Tongue (tissue), 3 donors: ENCODE measurements at places on chromosomes 5 and 9. TPM values are rescaled to one million over a fixed set of nuclear protein-coding genes. Genes with fewer than 3 reads are reported as not detected.

Gene BRINP1
- total RNA-seq: 0.31 TPM

- DNase-seq: no peak
Observed at GRCh38 chr9:131971482-131972074, 108.1 kb downstream of the MED27 start.

DNA sequence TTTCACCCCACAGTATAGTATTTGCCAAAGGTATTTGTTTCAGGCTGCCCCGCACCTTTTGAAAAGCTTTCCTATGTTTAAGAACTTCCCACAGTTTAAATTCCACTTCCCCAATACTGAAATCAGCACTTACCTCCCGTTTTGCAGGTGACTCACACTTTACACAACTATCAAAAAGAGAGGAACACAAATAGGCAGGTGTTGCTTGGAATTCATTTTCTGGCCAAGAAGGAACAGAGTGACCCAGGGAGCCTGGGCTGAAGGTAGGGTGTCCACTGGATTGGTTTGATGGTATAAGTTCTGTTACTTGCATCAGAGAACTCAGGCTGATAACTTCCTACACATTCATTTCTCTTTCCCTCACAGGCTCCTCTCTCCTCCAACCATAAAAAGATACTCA lies 60.1 kb upstream of the SLC30A5 start:
- DNase-seq: no peak

GRCh38 chr9:1048231-1048619 lies 1.9 kb upstream of the DMRT2 start:
- DNase-seq: no peak

Gene PCDHB12
- 4.8 TPM for total RNA-seq

DNA sequence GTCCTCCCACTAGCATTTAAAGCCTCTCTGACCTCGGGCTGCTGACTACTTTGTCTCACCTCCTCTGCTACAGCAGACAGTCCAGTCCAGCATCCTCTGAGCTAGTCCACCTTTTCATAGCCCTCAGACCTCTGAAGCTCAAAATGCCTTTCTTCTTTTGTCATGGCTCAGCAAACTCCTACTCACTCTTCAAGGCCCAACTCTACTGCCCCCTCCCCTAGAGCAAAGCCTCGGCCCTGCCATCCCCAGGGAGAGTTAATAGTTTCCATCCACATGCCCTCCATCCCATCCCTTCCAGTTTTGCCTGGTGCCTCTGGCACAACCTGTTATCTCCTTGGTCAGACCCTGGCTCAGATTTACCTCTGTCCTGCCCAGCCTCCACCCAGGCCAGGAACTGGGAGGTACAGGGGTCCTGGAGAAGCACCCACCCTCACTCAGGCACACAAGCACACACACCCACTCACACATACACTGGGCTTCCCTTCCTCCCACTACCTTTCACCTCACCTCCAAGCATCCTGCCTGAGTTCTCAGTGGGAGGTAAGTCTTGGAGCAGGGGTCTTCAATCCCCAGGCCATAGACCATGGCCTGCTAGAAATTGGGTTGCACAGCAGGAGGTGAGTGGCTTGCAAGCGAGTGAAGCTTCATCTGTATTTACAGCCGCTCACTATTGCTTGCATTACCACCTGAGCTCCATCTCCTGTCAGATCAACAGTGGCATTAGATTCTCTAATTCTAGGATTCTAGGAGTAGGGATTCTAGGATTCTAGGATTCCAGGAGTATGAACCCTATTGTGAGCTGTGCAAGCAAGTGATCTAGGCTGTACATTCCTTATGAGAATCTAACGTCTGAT lies 18.1 kb downstream of the PDLIM4 start:
- DNase-seq: no peak

GRCh38 chr5:17346811-17347210 lies 129.4 kb downstream of the BASP1 start:
- DNase-seq: no peak

GRCh38 chr9:82406456-82407085 lies 418.0 kb downstream of the SPATA31D1 start:
- DNase-seq: no peak

Gene OMD
- total RNA-seq: 18.0 TPM

DNA sequence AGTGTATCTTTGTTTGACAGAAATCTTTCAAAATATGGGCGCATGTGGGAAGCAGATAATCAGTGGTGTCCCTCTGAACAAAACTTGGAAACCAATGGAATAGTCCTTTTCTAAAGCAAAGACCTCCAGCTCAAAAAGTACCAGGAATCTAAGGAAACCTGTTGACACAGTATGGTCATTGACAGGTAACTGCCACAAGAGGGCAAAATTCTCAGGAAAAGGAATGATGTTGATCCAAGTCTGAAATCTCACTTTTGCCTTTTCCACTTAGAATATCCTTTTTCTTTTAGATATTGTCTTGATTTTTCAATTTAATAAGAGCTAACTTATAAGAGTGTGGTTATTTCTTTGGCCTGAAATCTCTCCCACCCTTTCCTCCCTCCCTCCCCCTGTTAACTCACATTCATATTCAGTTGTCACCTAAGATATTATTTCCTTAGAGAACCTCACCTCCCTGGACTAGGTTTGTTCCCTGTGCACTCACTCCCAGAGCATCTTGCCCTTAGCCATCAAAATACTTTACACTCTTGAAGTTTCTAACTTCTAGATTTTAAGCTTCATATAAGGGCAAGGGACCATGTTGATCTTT lies 59.0 kb upstream of the BARX1 start:
- peak; percentile 57 for DNase-seq

DNA sequence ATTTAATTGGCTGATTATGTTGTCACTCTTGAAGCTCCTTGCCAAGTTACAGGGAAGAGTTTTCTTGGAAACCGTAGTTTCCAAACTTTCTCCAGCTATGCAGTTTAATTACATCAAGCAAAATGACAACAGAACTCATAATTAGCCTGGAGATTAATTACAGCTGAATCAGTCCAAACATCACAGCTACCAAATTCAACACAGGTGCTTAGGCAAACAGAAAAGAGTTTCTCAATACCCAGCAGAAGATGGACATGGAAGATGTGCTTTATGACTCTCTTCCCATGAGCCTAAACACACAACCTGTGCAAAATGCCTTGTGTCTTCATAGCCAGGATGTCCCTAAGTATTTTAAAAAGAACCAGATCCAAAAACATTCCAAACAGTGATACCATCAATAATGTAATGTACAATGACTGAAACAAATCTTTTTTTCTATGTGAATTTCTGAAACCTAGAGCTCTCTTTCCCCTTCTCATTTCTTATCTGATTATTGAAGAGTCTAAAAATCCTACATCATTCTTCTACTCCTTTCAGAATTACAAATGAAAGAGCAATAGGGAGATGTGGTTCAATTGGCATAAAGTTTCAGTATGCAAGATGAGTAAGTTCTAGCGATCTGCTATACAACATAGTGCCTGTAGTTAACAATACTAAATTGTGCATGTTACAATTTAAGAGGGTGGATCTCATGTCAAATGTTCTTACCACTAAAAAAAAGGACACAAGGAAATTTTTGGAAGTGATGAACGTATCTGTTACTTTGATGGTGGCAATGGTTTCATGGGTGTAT lies 124.3 kb downstream of the RASEF start:
- DNase-seq: peak; percentile 22

Gene SPINK6
- not detected for total RNA-seq

GRCh38 chr9:20985851-20986600 lies 45.4 kb downstream of the HACD4 start:
- no peak for DNase-seq

DNA sequence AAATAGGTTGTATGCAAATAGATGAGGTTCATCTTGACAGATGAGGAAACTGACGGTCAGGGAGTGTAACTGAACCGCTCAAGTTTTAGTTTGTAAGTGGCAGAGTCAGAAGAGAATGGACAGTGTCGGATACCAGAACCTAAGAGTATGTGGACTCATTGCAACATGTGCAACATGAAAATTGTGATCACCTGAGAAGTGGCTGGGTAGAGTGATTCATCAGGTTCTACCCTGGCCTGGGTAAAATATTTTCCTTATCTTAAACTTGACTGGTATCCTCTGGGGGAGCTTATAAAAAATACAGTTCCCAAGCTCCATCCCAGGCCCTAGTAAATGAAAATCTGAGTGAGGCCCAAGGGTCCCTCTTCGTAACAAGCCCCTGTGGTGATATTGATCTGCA lies 35.2 kb upstream of the MIER3 start:
- DNase-seq: no peak

Gene STOML2
- total RNA-seq: 88.3 TPM

GRCh38 chr9:132588501-132589147 lies 6.2 kb downstream of the BARHL1 start:
- no peak for DNase-seq

- no peak for DNase-seq
Observed at GRCh38 chr5:83104021-83104420, 26.7 kb downstream of the XRCC4 start.

- peak; percentile 41 for DNase-seq
Observed at GRCh38 chr5:72486371-72486770, 20.8 kb downstream of the ZNF366 start.

DNA sequence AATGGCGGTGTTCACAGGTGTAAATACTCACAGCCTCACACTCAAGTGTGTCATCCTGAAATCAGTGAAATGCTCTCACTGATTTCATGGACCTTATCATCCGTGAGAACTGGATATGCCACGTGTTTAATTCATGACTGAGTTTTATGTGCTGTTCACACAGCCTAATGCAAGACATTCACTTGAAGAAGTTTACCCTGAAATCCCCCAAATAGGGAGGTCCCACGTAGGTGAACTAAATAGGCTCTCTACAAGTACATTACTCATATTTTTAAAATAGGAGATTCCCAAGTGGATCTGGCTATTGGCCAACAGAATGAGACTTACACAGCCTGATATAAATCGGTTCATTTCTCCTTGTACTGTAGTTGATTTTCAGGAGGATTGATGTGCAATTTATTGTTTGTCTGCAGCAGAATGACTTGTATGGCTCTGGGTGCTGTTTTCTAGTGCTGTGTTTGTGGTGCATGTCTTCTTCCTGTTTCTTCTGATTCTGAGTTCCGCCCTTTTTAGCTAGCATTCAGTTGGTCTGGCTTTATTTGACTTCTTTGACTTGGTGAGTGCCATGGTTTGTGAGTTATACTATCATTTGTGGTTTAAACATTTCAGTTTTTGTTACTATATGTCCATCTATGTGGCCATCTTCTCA lies 25.1 kb downstream of the TRIO start:
- DNase-seq: peak; percentile 41

Gene DMRTA1
- 1.9 TPM for total RNA-seq

Gene KCNN2
- total RNA-seq: 15.6 TPM

Gene WDR5
- total RNA-seq: 37.5 TPM

DNA sequence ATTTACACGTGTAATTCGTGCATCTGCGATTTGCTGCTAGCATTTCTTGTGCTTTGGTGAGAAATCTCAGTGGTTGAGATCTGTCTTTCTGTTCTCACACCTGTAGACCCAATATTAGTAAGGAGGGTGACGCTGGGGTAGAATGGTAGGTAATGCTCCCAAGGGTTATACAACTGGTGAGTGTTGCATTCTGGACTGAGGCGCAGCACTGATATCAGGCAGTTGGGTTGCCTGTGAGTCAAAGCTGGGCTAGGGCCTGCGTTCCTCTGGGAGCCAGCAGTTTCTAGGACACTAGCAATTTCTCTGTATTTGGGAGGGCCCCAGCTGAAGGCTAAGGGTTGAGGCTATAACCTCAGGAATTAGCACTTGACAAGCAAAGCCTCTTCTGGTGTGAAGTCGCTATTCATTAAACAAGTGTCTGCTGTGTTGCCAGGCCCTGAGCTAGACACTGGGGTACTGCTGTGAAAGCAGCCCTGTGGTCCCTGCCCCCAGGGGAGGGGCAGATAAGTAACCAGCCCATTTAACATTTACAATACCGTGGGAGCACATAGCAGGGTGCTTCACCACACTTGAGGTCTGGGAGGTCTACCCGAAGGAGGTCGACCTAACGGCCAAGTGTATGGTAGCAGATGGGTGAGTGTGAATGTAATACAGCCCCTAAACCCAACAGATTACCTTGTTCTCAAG lies 28.7 kb downstream of the LARP1 start:
- no peak for DNase-seq
